Sigmoid colon (tissue), 7 donors: ENCODE measurements at places on chromosomes 5 and 9. TPM values are rescaled to one million over a fixed set of nuclear protein-coding genes. Genes with fewer than 3 reads are reported as not detected.

Gene FYB1
- total RNA-seq = 13.7 TPM

DNA sequence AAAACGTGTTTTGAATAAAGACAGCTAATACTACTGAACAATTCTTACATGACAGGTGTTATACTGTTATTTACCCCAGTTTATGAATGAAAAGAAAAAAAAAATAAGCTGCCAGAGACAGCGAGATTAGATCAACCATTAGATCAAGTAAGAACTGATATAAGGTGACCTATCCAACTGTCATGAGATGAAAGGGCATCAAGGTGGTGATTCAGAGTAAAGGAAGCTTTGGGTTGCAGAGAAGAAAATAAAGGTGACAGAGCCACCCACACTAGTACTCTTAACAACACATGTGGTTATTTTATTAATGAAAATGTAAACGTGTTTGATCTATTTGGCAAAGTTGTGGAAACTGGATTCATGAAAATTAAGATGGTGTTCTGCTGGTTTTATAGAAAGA, 435.2 kb downstream of the GABRG2 start:
- no peak overlapping the region for H3K27ac ChIP-seq
- H3K4me3 ChIP-seq = no peak overlapping the region
- no peak for DNase-seq
- no peaks in the 10 kb centered on the region for H3K4me1 ChIP-seq
- H3K36me3 ChIP-seq = no peaks in the 10 kb centered on the region
- H3K27me3 ChIP-seq = no peaks in the 10 kb centered on the region

DNA sequence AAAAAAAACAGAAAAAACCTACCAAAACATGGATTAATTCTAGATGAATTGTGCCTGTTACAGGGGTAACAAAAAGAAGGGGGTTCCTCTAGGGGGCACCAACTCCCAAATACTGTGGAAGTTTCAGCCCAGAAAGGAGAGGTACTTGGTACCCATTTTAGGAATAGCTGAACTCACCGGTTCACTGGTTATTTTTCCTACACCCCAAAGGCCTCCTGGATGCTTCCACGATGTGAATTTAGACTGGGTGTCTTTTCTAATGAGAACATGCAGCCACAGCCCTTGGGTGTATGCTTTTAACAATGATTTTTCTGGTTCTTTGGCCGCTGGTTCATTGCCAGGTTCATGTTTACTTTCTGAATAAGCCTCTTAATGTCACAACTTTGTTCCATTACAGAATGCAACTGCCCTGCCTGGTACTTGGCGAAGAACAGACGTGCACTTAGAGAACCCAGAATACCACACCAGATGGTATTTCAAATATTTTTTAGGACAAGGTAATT, 46.7 kb downstream of the GARNL3 start:
- H3K27me3 ChIP-seq = no peaks in the 10 kb centered on the region
- no peak for DNase-seq
- no peak overlapping the region for H3K4me3 ChIP-seq
- peak overlapping the region; percentile 51 for H3K27ac ChIP-seq
- H3K4me1 ChIP-seq = peaks cover 11% of the 10 kb centered on the region
- no peaks in the 10 kb centered on the region for H3K36me3 ChIP-seq

Gene TMC1
- under 0.01 TPM for total RNA-seq

- no peaks in the 10 kb centered on the region for H3K4me1 ChIP-seq
- H3K4me3 ChIP-seq = no peak overlapping the region
- no peaks in the 10 kb centered on the region for H3K36me3 ChIP-seq
- H3K27me3 ChIP-seq = no peaks in the 10 kb centered on the region
Measured at GRCh38 chr5:109230369-109230768, 179.4 kb downstream of the PJA2 start.
